ENCODE measurements at places on chromosomes 4 and X.

- no peak for DNase-seq
Observed at GRCh38 chr4:140359562-140360427, 13.7 kb upstream of the SCOC start.

GRCh38 chrX:150762258-150763165 lies 69.3 kb downstream of the MTMR1 start:
- DNase-seq, result no peak

DNA sequence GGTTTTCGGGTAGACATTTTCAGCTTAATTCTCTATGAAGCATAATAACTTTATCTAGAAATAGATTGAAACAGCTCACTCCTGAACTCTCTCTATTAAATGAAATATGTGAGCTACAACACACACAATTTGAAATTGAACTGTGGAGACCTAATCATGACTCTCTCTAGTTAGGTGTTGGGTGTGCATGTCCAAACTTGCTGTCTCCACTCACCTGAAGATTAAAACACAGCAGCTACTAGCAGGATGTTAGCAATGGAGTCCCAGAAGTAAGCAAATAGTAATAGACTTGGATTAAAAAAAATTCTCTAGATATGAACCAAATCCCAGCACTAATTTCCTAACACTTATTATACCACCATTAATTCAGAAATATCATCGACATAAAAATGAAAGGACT lies 173.1 kb downstream of the FSTL5 start:
- DNase-seq, result no peak

DNA sequence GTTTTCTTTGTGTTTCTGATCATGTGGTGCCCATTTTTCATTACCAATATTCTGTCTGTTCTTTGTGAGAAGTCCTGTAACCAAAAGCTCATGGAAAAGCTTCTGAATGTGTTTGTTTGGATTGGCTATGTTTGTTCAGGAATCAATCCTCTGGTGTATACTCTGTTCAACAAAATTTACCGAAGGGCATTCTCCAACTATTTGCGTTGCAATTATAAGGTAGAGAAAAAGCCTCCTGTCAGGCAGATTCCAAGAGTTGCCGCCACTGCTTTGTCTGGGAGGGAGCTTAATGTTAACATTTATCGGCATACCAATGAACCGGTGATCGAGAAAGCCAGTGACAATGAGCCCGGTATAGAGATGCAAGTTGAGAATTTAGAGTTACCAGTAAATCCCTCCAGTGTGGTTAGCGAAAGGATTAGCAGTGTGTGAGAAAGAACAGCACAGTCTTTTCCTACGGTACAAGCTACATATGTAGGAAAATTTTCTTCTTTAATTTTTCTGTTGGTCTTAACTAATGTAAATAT lies 110.4 kb downstream of the IL13RA2 start:
- no peak for DNase-seq

- DNase-seq, result no peak
Observed at GRCh38 chr4:156773648-156774357, 197.8 kb downstream of the PDGFC start.

GRCh38 chrX:107673933-107674479 lies 45.7 kb downstream of the PRPS1 start:
- no peak for DNase-seq

DNA sequence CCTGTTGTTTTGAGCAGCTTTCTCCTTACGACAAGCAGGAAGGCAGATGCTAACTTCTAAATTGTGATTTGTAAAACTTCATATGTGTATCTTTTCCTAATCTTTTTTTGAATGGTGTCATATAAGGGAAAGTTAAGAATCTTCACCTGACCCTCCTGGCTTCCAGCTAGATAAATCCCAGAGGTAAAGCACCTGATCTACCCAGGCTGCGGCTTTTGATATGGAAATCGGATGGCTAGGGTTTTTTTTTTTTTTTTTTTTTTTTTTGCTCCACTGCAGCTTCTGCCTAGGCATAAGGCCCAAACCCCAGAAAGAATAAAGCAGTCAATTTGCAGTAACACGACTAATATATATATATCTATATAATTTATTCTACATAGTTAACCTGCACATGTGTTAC lies 10.0 kb downstream of the MAB21L2 start:
- no peak for DNase-seq

All from D721Med (cell line).